ENCODE measurements at places on chromosomes 4 and X. TPM values are rescaled to one million over a fixed set of nuclear protein-coding genes. Genes with fewer than 3 reads are reported as not detected.

GPRASP2 gene
- polyA plus RNA-seq, result 19.3 TPM

NKX6-1 gene
- polyA plus RNA-seq, result 0.01 TPM

TEX28 gene
- polyA plus RNA-seq, result not detected

RRH gene
- polyA plus RNA-seq, result 0.28 TPM

H2BW2 gene
- not detected for polyA plus RNA-seq

NEIL3 gene
- polyA plus RNA-seq, result 2.6 TPM

TBC1D19 gene
- polyA plus RNA-seq, result 8.6 TPM

NDP gene
- polyA plus RNA-seq, result 0.54 TPM

ADRA2C gene
- 0.90 TPM for polyA plus RNA-seq

NPY1R gene
- 4.4 TPM for polyA plus RNA-seq

LETM1 gene
- polyA plus RNA-seq, result 27.4 TPM

Data from large intestine (tissue), 12 donors.